8988T (cell line): ENCODE measurements at places on chromosomes 5 and 9.

DNA sequence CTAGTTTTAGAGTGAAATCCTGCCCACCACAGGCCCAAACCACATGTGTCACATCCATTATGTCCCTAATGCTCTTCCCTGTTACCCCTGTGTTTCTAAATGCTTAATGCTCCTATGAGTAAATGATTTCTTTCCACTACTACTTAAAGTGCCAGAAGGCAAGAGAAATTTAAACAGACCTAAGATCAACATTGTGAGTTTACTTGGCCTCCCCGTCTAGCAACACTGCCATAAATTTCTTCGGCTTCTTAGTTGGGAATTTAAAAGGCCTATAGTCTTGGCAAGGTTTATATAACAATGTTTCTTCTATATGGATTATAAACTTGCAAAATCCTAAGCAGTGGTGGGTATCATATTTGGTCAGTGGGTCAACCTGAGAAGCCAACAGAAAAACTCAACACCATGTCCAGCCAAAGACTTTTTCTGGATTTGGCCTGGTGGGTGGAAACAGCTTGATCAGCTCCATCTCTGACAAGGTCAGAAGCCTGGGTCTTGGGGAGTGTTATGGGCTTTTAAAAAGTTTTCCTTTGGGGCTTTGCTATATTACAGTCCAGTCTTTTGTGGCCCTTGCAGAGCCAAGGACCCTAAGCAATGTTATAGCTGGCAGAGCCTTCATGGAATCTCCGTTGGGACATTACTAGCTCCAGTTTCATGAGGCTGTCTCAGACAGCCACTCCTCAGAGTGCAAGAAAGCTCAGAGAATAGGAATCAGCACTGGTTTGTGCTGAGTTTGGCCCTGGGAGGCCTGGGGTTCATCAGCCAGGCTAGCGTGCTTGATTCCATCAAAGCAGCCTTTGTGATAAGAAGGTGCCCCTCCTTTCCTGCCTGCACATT is 119.8 kb downstream of the PRDM6 start:
- no peak for DNase-seq

GRCh38 chr9:130942084-130942483 is 3.0 kb upstream of the FIBCD1 start:
- no peak for DNase-seq

DNA sequence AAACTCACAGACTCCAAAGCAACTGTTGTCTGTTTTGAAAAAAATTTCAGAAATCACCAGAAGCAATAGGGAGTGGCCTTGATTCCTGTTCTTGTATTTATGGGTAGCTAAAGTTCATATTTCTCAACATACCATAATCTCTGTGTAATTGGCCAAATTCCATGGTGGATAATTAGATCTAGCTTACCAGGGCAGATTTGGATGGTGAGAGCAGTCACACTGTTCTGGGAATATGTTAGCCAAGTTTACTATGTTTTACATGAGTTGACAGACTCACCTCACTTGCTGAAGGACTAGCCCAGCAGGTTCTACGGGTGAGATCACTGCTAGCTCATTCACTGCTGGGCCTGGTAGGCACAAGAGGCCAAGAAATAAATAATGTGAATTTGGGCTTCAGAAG is 32.7 kb upstream of the CDKN2B start:
- no peak for DNase-seq

DNA sequence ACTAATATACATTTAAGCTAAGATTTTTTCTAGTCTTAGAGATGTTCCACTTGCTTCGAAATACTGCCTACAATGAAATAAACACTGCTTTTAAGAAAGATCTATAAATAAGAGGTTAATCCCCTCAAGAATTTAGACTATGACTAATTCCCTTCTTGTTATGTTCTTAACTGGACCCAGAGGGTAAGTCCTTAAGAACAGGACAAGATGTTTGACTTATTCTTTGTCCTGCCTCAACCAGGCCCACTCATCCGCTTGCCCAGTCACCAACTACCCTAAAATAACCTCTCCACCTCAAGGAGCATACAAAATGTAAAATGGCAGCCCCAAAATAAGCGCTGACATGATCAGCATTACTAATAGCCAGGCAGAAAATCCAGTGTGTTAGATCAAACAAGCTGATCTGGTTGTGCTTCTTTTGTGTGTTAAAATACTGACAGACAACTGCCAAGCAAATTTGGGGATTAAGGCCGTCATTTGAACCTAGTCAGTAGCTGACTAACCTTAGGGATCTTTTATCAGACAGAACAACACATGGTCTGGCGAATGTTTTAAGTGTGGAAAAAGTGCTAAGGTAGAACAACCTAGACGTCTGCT is 93.7 kb upstream of the SMC5 start:
- no peak for DNase-seq

GRCh38 chr9:4569101-4569500 is 78.8 kb downstream of the SLC1A1 start:
- DNase-seq, result no peak

GRCh38 chr5:135309391-135310327 is 89.4 kb downstream of the MACROH2A1 start:
- no peak for DNase-seq

GRCh38 chr5:126723643-126724042 is 53.3 kb upstream of the LMNB1 start:
- no peak for DNase-seq

DNA sequence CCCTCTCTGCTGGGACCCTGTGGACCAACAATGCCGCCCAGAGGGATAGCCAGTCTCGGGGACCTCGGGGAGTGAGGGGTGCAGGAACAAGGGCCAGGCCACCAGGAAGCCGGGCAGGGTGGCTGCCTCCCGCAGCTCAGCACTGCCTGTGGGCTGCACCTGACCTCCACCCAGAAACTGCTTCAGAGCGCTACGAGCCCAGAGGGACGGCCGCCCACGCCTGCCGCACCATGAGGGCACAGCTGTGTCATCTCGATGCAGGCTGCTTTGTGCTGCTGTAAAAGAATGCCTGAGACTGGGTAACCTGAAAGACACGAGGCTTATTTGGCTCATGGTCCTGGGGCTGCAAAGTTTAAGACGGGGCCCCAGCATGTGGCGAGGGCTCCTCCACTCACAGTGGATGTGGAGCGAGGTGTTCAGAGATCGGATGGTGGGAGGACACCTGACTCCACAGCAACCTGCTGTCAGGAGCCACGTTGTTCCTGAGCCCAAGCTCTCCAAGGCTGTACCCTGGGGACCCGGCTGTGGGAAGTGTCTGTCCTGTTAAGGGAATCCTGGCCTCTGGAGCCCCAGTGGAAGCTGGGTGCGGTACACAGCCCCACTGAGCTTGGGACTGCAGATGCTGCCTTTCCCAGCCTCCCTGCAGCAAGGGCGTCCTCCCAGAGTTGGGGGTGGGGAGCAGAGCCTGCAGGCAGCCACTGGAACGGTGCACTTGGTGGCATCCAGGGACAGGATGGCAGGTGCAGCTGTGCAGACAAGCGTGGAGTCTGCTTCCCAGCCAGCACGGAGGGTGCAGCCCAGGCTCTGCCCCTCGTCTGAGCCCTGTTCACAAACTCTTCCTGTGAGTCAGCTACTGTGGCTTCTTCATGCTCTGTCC is 11.8 kb upstream of the ZDHHC11 start:
- DNase-seq, result no peak

DNA sequence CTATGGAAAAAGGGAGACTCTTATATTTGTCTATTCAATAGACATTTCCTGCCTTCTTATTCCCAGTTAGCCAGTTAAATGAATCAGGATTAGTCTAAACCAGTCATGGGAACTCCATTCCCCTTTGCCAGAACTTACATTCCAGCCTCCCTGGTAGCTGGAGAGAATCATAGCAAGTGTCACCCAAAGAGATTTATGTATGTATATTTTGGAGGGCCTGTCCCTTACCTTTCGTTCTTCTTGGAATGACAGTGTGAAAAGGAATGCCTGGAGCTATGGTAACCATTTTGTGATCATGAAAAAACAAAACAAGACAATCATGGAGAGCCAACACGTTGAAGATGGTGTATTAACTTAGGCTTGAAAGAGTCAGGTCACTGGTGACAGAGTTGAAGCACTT is 627.7 kb downstream of the CCDC171 start:
- no peak for DNase-seq

DNA sequence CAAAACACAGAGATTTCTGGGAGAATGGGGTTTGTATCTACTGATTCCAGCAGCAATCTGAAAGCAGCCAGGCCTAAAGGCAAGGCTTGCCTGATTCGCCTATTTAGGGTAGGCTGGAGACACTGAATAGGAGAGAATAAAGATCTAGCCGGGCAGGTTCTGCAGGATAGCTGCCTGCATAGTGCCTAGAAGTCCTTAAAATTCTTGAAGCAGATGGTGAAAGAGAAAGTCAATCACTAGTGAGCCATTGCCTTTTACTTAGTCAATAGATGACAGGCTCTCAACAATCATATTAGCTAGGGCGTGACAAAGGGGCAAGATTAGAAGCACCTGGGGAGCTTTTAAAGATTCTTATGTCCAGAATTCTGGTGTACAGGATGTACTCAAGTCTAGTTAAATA is 522.7 kb downstream of the HTR1A start:
- no peak for DNase-seq

GRCh38 chr5:141811287-141812155 is 66.7 kb downstream of the PCDH1 start:
- DNase-seq, result peak; percentile 40

GRCh38 chr9:90868555-90868954 is 66.9 kb downstream of the SYK start:
- no peak for DNase-seq

DNA sequence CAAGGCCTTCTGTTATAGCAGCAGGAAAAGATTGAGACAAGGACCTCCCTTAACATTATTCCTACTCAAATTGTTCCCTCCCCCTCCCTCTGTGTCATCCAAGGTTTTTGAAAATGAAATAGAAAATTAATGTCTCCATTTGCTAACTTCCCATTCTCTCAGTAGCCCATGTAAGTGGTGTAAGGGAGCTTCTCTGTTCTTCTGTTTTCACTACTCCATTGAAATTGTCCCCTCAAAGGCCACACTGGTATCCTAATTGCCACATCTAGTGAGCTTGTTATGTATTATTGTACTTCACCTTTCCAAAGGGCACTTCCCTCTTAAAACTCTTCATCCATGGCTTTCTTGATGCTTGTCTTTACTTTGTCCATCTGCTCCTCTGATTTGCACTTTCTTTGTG is 131.2 kb upstream of the PIK3R1 start:
- DNase-seq, result no peak

DNA sequence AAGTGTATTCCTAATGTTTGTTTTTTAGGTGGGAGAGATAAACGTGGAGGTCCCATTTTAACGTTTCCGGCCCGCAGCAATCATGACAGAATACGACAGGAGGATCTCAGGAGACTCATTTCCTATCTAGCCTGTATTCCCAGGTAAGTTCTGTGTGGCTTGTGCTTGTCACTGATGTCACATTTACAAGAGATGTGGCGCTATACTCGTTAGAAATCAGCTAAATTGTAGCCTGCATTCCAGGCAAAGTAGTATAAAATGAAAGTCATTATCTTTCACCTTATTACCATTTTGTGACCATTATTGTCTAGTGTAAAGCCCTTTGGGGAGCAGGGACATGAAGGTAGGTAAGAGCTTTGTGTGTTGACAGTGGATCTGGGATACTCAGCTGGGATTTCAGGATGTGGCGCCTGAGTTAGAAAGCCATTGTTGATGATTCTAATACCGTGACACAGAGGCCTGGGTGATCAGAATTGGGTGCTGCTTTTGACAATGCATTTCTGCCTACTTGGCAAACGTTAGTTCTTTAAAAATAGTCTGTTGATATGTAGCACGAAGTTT is 137.2 kb downstream of the TRIO start:
- no peak for DNase-seq

DNA sequence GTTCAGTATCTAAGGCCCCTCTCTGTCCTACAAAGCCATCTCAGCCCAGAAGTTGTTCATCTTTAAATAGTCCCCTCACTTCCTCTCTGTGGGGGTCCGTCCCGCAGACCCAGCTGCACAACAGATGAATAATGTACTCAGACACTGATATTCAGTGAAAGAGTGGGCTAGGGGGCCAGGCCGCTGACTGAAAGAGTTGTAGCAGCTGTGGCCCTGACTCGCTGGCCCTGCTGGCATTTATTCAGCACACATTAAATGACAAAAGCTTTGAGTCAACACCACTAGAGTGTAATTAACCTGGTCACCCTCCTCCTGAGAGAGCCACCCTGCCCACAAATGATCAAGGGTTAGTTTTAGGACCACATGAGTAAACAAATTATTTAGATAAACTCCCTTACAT is 76.3 kb downstream of the MED10 start:
- no peak for DNase-seq

- no peak for DNase-seq
These were observed 234.1 kb upstream of the ACTBL2 start for GRCh38 chr5:57716661-57717060.

DNA sequence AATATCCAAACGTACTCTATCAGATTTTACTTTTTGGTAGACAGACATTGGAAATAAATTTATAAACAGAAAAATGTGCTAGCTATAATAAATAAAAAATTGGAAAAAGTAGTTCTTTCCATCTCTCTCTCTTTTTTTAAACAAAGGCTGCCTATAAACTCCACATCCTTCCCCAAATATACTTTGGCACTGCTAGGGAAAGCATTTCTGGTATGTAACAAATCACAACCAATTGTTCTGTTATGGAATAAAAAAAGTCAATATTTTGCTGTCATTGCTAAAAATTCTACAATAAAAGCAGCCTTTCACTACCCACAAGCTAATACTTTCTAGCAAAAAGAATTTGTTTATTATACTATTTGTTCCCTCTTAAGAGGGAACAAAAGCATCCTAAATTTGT is 169.2 kb upstream of the TARS1 start:
- no peak for DNase-seq

GRCh38 chr9:126319671-126320070 is 7.0 kb upstream of the MVB12B start:
- no peak for DNase-seq

GRCh38 chr5:100496296-100496695 is 38.9 kb upstream of the FAM174A start:
- DNase-seq, result no peak

GRCh38 chr9:91477106-91477505 is 53.5 kb upstream of the NFIL3 start:
- no peak for DNase-seq

DNA sequence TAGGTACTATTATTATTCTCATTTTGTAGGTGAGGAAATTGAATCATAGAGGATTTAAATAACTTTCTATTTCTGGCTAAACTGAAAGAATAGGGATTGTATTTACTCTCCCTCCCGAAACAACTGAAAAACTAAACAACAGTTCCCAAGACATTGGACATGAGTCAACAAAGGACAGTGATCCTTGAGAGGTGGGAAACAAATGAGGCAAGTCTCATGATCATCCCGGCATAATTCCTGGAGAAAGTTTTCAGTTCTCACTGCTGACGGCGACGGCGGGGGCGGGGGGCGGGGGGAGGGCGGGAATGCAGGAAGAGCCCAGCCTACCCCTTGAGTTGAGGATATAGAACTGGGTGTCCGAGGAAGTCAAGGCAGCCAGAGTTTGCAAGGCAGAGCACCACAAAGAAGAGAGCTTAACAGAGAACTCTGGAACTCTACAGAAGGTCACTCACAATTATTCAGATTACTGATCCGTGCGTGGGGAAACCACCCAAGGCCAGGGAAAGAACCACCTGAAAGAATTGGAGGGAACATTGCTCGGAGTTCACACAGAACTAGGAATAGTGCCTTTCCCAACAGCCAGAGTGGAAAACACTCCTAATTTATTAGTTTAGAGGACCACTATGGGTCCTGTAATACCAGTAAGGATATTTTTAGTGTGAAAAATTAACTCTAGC is 27.4 kb upstream of the WHRN start:
- DNase-seq, result no peak

GRCh38 chr5:154575546-154576428 is 97.8 kb upstream of the HAND1 start:
- no peak for DNase-seq

- no peak for DNase-seq
These were observed 692.4 kb downstream of the MTRR start for GRCh38 chr5:8561224-8561840.
